ENCODE measurements at places on chromosomes 5 and 9.

DNA sequence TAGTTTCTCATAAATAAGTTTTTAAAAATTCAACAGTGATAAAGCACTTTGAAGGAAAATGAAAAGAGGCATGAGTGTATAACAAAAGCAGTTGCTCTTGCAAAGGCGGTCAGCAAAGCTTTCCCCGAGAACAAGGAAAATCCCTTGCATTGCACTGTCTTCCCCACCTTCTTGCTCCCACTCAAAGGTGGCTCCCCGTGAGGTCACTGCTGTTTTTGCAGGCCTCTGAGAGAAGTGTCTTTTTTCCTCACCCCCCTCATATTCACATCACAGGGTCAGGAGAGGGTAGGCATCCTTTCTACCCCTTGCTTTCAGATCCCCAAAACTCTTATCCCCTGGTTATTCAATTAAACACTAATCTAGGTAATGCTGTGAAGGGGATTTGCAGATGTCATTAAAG, 15.2 kb upstream of the SLC36A1 start:
- DNase-seq: no peak

GRCh38 chr5:37889612-37890317, 49.9 kb upstream of the GDNF start:
- DNase-seq: no peak

DNA sequence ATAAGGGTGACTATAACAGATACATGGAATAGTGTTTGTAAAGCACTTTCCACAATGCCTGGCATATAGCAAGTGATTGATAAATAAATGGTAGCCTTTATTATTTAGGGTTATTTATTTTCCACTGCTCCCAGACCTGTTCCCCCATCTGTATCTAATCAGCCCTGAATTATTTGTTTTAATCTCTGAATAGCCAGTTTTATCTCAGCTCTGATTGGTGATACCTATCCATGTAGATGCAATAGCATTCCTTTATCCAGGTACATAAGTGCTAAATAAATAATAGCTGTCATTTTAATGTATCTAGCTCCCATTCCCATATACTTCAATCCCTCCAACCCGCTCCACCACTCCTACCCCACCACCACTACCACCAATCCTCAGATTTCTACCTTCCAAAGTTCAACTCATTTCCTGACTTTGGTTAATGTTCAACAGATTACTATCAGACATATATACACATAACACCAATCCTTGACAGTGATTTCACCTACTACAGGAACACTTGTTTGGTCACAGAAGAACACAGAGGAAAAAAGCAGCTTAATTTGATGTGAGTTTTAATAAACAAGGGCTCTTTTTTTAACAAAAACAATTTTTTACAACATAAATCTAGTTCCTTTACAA, 14.0 kb downstream of the PRKAA1 start:
- no peak for DNase-seq

DNA sequence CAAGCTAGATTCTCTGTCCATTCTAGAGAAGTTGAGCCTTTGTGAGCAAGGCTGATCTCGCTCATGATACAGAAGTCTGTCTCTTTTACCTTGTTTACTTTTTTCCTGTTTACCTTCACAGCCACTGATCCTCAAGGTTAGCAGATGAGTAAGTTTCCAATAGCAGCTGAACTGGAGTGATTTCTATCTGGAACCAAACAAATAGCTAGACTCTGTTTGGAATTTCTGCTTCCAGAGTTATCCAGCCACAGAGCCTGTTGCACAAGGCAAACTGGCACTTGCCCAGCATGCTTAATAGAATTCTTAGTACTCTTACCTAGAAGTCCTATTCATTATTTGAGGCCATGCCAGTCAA, 12.8 kb upstream of the PANK3 start:
- no peak for DNase-seq

- no peak for DNase-seq
These were observed 569 bp downstream of the HINT2 start for GRCh38 chr9:35814106-35814840.

DNA sequence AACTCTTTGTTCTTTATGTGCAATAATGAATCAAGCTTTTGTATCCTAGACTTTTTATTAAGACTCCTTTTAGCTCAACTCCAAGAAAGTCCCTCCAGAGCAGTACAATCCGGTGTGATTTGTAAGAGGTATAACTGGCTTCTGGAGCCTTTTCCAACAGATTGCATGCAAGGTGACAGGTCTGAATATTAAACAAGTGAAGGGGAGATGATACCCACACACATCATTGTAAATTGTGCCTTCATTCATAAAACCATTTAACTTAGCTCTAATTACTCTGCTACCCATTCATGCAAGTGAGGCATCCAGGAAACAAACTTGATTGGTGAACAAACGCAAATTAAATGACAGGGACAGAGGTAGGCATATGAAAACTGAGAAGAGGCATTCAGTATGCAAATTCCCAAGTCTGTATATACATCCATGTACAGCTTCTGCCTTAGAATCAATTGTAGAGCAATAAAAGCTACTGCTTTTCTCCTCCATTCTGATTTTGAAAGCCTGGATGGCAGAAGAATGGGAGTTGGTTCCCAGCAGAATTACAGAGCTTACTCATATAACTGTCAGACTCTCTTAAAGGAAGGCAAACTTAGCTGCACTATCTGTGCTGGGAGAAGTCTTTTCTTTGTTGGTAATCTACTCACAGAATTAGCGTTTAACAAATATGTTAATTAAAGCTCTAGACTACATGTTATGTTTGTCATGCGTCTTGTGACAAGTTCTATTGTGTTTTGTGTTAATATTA, 261.0 kb upstream of the CDH6 start:
- DNase-seq: no peak

Measured in non-pigmented ciliary epithelial cell (primary cell).